Right renal pelvis (tissue), 4 donors: ENCODE measurements at places on chromosomes 5 and 9. TPM values are rescaled to one million over a fixed set of nuclear protein-coding genes. Genes with fewer than 3 reads are reported as not detected.

The C9orf43 gene
- polyA plus RNA-seq = 0.47 TPM

The FOXD4 gene
- polyA plus RNA-seq = 0.32 TPM

The SH3PXD2B gene
- 34.8 TPM for polyA plus RNA-seq

The PTGES gene
- polyA plus RNA-seq = 6.3 TPM

The PCDHGB6 gene
- 7.0 TPM for polyA plus RNA-seq

The IFNB1 gene
- polyA plus RNA-seq = not detected

The INSL4 gene
- not detected for polyA plus RNA-seq

The TAF11L5 gene
- not detected for polyA plus RNA-seq

The ELAVL2 gene
- 4.6 TPM for polyA plus RNA-seq

The FGF1 gene
- polyA plus RNA-seq = 29.7 TPM

The TAF1L gene
- polyA plus RNA-seq = not detected

The EFCAB9 gene
- polyA plus RNA-seq = not detected

The BHMT2 gene
- polyA plus RNA-seq = 33.5 TPM

The IL7R gene
- polyA plus RNA-seq = 1.3 TPM

The MCC gene
- 33.5 TPM for polyA plus RNA-seq

The FPGS gene
- 41.5 TPM for polyA plus RNA-seq

The KDM3B gene
- 95.8 TPM for polyA plus RNA-seq

The SLC36A3 gene
- not detected for polyA plus RNA-seq

The NEURL1B gene
- 17.5 TPM for polyA plus RNA-seq

The DMRT3 gene
- 1.6 TPM for polyA plus RNA-seq

The ZNF367 gene
- polyA plus RNA-seq = 10.0 TPM

The SOX30 gene
- 0.87 TPM for polyA plus RNA-seq

The TCF7 gene
- polyA plus RNA-seq = 12.8 TPM

The SIL1 gene
- 55.5 TPM for polyA plus RNA-seq

The PCDHGA12 gene
- 1.8 TPM for polyA plus RNA-seq

The SNX24 gene
- 21.6 TPM for polyA plus RNA-seq

The PCDHAC1 gene
- polyA plus RNA-seq = 0.11 TPM

The PCDH1 gene
- 24.0 TPM for polyA plus RNA-seq

The HCN1 gene
- 0.04 TPM for polyA plus RNA-seq

The CAPSL gene
- 6.7 TPM for polyA plus RNA-seq

The TBC1D9B gene
- polyA plus RNA-seq = 105 TPM

The BBLN gene
- 42.3 TPM for polyA plus RNA-seq

The FAM78A gene
- polyA plus RNA-seq = 3.1 TPM

The TAS2R1 gene
- not detected for polyA plus RNA-seq

The PRELID2 gene
- 9.6 TPM for polyA plus RNA-seq

The SPIN1 gene
- polyA plus RNA-seq = 189 TPM

The DNAJC25 gene
- 17.7 TPM for polyA plus RNA-seq

The KLHL3 gene
- 18.5 TPM for polyA plus RNA-seq

The FAM53C gene
- polyA plus RNA-seq = 31.4 TPM

The RNF145 gene
- polyA plus RNA-seq = 115 TPM

The PTPRD gene
- polyA plus RNA-seq = 105 TPM

The SYK gene
- polyA plus RNA-seq = 29.2 TPM

The KLHL9 gene
- polyA plus RNA-seq = 55.6 TPM

The ERGIC1 gene
- polyA plus RNA-seq = 116 TPM

The COL15A1 gene
- 36.2 TPM for polyA plus RNA-seq

The BRINP1 gene
- 5.5 TPM for polyA plus RNA-seq

The ADCY2 gene
- 6.3 TPM for polyA plus RNA-seq
